ENCODE measurements at places on chromosomes 5 and 9.

DNA sequence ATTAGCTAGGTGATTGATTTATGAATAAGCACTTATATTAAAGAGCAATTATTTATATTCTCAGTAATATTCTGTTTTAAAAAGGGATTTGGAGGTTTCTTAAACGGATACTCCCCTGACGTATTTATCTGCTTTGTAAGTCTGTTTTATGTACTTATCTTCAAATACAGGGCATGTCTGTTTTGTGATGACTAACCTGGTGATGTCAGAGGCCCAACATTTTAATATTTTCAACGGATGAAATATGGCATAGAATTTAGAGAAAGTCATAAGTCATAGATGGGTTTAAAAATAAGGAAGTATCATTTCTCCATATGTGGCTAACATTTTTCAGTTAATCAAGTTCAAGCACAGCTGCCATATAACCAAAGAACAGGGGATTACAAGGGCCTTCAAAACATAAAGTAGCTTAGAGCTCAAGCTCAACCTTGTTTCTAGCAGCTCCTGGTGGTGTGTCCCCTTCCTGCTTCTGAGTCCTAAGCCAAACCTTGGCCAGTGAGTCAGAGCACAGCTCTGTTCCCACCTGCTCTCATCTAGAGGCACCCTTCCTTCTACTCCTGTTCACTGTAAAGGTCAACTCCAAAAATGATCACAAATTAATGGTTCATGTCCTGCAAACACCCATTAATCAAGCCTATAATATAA, 131.4 kb downstream of the OXCT1 start:
- no peak for DNase-seq

- DNase-seq, result no peak
These were observed 17.2 kb downstream of the TJP2 start for GRCh38 chr9:69191231-69191630.

- peak; percentile 17 for DNase-seq
These were observed 69.3 kb downstream of the ANKRD31 start for GRCh38 chr5:75167345-75167744.

- DNase-seq, result peak; percentile 42
These were observed 15.8 kb downstream of the GZMK start for GRCh38 chr5:55039843-55040242.

GRCh38 chr5:167378894-167379723, 912.3 kb upstream of the WWC1 start:
- no peak for DNase-seq

- DNase-seq, result no peak
These were observed 62.7 kb downstream of the SEMA4D start for GRCh38 chr9:89435071-89435823.

GRCh38 chr9:131748411-131748955, 8.6 kb upstream of the RAPGEF1 start:
- no peak for DNase-seq

- DNase-seq, result no peak
These were observed 595.1 kb upstream of the PTGER4 start for GRCh38 chr5:40084614-40085013.

GRCh38 chr9:76600007-76600615, 141.1 kb downstream of the GCNT1 start:
- no peak for DNase-seq

DNA sequence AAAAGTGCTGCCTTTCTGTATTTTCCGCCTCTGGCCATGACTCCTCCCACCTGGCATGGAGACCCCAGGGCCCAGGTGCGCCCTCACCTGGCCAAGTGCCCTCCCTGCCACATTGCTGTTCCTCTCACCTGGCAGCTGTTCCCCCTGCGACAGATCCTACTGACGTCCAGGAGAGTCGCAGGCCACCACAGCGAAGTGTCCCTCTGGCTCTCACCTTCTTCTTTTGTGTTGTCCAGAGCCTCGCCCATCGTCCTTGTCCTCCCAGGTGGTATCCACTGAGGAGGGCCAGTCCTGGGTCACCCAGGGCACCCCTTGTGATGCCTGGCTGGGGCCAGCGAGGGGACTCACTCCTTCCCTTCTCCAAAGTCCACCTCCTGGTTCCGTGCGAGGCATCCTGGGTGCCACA, 2.6 kb downstream of the NKD2 start:
- DNase-seq, result no peak

All from GM23248 (cell line).